Naive B cell (primary cell): ENCODE measurements at places on chromosomes 2 and 18. TPM values are rescaled to one million over a fixed set of nuclear protein-coding genes. Genes with fewer than 3 reads are reported as not detected.

DNA sequence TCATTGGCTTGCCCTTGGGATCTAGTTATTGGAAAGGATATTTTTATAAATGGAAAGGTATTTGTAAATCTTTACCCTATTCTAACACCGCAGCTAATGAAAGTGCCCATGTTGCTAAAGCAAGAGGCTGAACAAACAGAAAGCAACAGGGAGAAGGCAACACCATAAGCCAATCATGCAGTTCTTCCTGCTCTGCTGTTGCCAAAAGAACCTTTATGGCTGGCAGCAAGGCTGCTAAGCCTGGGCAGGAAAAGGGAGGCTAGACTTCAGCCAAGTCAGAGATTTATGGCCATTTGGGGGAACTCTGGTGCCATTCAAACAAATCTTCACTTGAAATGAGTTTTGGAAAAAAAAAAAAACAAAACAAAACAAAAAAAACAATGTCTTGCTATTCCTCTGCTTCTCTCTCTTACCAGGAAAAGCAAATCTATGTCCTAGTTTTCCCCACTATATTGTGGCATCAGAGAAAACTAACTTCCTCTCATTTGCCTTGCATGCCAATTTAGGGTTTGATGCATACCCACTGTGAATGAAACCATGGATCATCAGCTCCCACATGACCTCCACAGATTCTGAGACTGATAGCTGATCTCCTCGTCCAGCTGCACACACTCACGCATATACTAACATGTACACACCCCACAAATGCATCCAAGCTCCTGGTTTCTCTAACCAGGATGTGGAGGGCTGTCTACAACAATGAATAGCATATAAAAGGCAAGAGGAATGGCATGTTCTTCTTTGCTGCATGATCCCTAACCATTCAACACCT, 179.3 kb downstream of the C1D start:
- DNase-seq: no peak

GRCh38 chr2:168114619-168115018, 132.8 kb downstream of the STK39 start:
- no peak for DNase-seq

DNA sequence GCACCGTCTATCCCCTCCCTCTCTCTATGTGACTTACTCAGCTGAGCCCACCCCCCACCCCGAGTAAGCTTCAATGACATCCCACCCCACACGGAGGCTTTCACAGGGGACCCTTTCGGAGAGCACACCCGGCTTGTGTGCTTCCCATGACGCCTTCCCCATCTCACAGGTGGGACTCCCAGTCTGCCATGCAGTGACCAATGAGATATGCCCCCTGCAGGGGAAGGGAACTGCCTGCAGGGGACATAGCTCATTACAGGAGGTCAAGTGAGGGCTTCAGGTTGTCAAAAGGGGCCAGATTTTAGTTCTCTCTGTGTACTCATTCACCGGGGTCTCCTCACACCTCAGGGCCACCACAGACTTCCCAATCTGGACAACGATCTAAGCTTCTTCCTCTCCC, 112.6 kb downstream of the GAREM1 start:
- DNase-seq: no peak

Gene CREG2
- polyA plus RNA-seq: not detected

Gene SLC16A14
- polyA plus RNA-seq: 0.44 TPM

Gene BOLL
- not detected for polyA plus RNA-seq
